Thymus (tissue), 14 donors: ENCODE measurements at places on chromosomes 4 and X. TPM values are rescaled to one million over a fixed set of nuclear protein-coding genes. Genes with fewer than 3 reads are reported as not detected.

- no peak for DNase-seq
- no peaks in the 10 kb centered on the region for H3K36me3 ChIP-seq
- no peak overlapping the region for H3K27ac ChIP-seq
- no peaks in the 10 kb centered on the region for H3K4me1 ChIP-seq
- H3K27me3 ChIP-seq: no peaks in the 10 kb centered on the region
Measured at GRCh38 chr4:73448448-73449203, 12.6 kb downstream of the AFP start.

GRCh38 chr4:123622572-123622971, 226.0 kb downstream of the SPRY1 start:
- DNase-seq: no peak
- H3K27me3 ChIP-seq: no peaks in the 10 kb centered on the region
- H3K27ac ChIP-seq: no peak overlapping the region
- no peaks in the 10 kb centered on the region for H3K4me1 ChIP-seq

DNA sequence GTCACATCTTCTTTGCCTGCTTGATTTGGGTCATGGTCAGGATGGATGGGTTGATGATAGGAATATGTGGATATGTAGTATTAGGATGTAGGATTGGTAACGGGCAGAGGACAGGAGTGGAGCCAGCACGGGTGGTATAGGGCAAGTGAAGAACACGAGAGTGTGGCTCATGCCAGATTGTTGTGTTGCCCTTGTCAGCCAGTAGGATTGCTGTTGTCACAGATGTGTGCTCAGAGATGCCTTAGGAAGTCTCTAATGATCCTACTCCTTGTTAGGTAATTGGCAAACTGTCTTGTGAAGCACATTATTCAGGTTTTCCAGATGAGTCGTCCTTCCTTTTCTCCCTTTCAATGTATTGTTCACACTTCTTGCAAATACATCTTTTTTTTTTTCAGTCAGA, 5.5 kb downstream of the ATP10D start:
- DNase-seq: no peak
- no peaks in the 10 kb centered on the region for H3K27me3 ChIP-seq
- H3K27ac ChIP-seq: no peak overlapping the region
- no peaks in the 10 kb centered on the region for H3K36me3 ChIP-seq

GRCh38 chr4:180054291-180054690, 2188.9 kb upstream of the TENM3 start:
- no peaks in the 10 kb centered on the region for H3K36me3 ChIP-seq
- peaks cover 32% of the 10 kb centered on the region for H3K27me3 ChIP-seq
- H3K27ac ChIP-seq: no peak overlapping the region
- H3K4me1 ChIP-seq: no peaks in the 10 kb centered on the region
- H3K4me3 ChIP-seq: no peak overlapping the region

DNA sequence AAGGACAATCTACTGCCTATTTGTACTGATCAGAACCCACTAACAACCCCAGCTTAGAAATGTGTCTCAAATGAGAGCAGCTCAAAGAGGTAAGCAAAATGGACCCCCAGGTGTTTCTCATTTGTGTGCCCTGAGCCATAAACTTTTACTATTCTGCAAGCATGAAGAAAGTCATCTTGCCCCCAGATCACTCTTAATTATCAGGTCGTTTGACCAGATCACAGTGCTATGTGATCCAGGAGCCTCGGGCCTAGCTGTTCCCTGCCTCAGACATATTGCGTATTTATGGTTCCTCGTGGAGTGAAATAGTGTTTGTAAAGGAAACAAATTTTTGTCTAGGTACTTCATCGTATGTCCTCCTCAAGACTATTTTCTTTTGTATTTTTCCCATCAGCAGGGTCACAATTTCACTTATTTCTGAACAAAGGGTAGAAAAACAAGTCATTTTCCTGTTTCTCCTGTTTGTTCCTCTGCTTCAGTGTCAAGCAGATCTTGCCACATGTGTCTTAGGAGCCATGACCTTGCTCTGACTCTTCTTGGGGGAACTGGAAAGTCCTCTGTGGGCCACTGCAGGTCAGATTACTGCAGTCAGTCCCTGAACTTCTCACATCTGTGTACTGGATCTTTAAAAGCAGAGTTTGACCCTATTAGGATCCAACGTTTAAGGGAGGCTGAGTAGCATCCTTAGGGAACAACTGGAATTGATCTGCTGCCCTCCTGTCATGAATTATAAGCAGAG, 194.9 kb downstream of the PALLD start:
- DNase-seq: no peak
- H3K36me3 ChIP-seq: no peaks in the 10 kb centered on the region
- no peak overlapping the region for H3K27ac ChIP-seq

GRCh38 chrX:86806786-86807185, 658.5 kb downstream of the DACH2 start:
- H3K36me3 ChIP-seq: no peaks in the 10 kb centered on the region
- H3K4me3 ChIP-seq: no peak overlapping the region
- DNase-seq: no peak

MAGEA11 gene
- 0.05 TPM for total RNA-seq
